ENCODE measurements at places on chromosomes 13 and 19.

- DNase-seq = no peak
Observed at GRCh38 chr19:27660428-27660827, 1552.5 kb downstream of the UQCRFS1 start.

DNA sequence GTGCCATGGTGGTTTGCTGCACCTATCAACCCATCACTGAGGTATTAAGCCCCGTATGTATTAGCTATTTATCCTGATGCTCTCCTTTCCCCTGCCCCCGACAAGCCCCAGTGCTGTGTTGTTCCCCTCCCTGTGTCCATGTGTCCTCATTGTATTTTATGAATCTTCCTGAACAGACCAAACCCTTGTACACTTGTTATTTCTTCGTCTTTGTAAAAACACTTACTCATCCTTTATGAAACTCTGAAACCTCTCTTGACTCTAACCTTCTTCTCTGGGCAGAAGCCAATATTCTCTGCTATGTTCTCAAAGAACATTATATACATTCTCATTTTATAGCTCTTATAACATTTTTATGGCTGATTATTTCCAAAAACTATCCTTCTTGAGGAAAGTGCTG is 746.9 kb downstream of the EFNB2 start:
- DNase-seq = no peak

DNA sequence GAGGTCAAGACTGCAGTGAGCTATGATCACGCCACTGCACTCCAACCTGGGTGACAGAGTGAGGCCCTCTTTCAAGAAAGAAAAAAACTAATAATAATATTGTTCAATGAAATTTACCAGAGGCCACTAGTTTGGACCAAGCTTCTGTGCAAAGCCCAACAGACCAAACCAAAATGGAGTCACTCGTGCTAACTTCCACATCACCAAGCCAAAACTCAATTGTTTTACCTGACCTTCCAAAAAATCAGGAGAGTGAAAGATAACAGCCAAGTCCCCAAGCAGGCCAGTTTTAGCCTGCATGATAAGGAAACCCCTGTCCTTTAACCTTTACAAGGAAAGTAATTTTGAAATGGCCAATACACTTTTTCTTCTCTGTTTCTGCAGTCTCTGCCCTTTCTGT is 20.0 kb downstream of the LYPD3 start:
- no peak for DNase-seq

DNA sequence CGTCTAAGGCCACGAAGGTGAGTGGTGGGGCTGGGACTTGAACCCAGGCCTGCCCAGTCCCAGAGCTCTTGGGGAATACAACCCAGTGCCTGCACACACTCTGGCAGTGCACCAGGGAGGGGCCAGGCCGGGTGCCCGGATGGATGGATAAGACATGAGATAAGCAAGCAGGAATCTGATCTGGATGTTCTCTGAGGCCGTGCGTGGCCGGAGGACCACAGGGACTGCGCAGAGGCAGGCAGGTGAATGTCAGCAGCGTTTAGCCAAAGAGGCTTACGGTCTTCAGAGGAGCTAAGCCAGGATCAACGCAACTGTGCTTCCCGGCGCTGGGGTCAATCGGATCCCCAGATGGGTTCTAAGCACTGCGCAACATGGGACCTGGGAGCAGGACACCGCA is 1.5 kb downstream of the ZNF787 start:
- no peak for DNase-seq

- peak; percentile 97 for DNase-seq
Observed at GRCh38 chr19:36054733-36055686, at the start of gene WDR62. TSS of gene WDR62 (plus strand) at chr19:36054897. CDS start at chr19:36054972, 75 bp downstream.

DNA sequence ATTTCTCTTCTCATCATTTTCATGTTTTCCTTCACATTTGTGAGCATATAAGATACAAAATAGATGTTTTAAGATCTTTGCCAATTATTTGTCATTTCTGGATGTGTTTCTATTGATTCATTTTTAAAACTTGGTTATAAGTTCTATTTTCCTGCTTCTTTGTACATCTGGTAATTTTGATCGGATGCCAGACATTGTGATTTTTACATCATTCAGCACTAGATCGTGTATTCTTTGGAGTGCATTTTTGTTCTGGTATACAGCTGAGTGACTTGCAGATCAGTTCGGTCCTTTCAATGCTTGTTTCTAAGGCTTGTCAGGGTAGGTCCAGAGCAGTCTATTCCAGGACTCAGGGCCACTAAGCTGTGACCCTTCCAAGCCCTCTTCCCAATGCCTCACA is 198.2 kb downstream of the KLF12 start:
- DNase-seq = no peak

DNA sequence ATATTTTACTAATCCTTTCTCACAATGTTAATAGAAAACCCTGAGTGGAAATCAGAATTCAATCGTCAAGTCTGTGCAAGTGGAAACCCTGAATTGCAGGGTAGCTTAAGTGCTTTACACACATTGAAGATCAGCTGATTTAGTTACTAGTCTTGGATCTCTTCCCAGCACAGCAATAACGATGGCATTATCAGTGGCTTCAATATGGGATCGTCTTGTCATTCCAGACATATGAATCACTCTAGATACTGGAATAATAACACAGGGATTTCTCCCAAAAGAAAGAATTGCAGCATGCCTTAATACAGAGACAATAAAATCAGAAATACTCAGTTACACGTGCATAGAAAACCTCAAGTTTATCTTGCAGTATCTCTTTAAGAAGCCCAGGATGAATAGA is 12.6 kb upstream of the METTL21C start:
- DNase-seq = no peak

- peak; percentile 97 for DNase-seq
Observed at GRCh38 chr13:109869312-109870237, 83.2 kb upstream of the IRS2 start.

- no peak for DNase-seq
Observed at GRCh38 chr19:16882146-16882545, 6.7 kb upstream of the F2RL3 start.

DNA sequence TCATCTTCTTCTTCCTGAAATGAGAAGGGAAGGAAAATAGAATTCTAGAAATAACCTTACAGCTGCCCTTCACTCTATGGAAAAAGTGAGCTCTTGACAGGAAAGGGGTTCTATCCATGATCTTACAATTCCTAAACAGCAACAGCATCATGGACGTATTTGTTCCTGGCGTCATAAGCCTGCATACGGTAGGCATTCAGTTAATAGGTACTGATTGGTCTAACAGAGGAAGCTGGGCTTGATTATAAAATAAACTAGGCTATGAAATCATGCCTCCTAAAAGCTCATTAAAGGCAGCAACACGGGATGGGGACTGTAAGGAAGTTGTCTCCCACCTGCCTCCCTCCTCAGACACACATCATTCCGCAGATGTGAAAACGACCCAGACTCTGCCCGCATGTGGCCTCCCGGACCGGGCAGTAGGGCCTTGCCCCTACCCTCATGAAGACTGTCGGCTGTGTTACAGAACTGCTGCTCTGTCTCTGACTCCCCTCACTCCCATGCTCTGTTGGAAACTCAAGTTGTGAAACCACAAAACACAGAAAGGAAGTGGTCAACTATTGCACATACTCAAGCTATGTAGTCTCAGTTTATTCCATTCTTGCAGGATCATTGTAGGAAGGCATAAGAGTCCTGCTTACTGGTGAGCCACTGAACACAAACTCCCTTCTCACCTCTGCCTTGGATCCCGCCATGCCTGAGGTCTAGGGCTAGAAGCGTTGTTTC is 129.8 kb downstream of the DLEU7 start:
- no peak for DNase-seq

- no peak for DNase-seq
Observed at GRCh38 chr13:32150794-32151193, 119.2 kb downstream of the FRY start.

DNA sequence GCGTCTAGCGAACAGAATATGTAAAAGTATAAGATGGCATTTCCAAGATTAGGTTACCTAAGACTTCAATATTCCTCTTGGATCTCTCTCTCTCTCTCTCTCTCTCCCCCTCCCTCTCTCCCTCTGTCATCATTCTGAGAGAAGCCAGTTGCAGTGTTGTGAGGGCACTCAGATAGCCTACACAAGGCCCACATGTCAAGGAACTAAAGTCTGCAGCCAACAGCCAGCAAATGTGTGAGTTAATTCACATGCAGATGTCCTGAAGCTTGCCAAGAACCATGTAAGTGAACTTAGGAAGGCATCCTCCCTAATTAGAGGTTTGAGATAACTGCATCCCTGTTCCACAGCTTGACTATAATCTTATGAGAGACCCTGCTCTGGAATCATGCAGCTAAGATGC is 822.9 kb upstream of the PRR20A start:
- no peak for DNase-seq

Data from NCI-H146 (cell line).